ENCODE measurements at places on chromosomes 11 and 22.

DNA sequence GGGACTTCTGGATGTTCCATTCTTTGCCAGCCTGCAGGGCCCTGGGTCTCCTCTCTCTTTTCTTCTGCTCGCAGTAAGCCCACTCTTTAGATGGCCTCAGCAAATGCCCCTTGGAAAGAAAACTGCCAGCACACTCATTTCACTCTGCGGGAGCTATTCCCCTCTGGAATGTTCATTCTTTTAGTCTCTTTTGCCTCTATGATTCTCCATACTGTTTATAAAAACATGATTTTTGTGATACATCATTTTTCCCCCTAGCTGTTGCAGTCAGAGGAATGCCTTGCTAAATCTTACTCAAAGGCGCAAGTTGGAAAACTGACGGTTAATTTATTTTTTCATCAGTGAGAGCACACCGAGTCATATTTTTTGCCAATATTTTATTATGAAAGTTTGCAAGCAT is 184.9 kb downstream of the SNX19 start:
- DNase-seq = no peak

GRCh38 chr22:22823131-22823810 is 64.3 kb upstream of the IGLL5 start:
- DNase-seq = no peak

GRCh38 chr11:71284525-71285092 is 32.2 kb upstream of the SHANK2 start:
- no peak for DNase-seq

DNA sequence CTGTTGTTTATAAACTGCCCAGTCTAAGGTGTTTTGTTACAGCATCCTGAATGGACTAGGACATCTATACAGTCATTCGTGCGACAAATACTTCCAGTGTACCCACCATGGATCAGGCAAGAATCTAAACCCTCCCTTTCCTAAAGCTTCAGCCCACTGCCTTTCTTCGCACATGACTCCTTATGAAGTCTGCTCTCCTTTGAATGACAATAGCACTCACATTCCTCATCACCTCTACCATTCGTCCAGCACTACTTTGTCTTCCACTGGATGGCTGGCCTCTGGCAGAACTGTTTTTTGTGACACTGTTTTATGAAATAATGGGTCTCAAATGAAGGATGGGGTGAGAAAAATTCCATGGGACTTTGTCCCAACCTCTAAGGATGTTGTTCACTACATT is 89.8 kb upstream of the LIN7C start:
- no peak for DNase-seq

- DNase-seq = no peak
Measured at GRCh38 chr22:42114721-42115120, 15.9 kb downstream of the CYP2D6 start.

Measured in HTR-8/SVneo (cell line).